ENCODE measurements at places on chromosomes 5 and 9.

DNA sequence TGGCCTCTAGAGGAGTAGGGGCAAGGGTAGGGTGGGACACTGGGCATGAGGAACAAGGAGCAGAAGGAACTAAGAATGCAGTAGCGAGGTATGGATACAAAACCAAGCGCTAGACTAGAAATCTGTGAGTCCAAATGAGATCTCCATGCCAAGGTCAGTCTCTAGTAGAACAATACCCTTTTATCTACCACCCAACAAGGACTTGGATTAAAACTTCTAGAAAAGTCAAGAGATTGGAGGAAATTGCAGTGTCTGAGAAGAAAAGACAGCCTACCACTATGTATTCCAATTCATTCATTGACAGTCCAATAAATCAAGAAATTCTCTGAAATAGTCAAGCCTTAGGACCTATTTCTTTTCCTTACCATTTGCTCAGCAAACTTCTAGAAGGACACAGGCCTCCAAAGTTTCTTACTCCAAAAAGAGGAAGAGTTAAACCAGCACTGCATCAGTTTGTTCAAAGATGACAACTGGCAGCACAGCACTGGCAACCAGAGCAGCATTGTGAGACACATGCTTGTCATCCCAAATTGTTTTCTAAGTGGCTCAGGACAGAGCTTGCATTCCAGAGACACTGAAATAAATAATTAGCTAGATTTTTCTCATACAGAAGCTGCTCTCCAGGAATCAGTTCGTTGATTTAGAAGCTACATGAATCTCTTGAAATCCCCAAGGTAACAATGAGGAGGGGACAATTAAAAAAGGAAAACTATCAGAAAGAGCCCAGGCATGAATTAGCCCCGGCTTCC is 22.6 kb downstream of the ABCA1 start:
- no peak for DNase-seq

DNA sequence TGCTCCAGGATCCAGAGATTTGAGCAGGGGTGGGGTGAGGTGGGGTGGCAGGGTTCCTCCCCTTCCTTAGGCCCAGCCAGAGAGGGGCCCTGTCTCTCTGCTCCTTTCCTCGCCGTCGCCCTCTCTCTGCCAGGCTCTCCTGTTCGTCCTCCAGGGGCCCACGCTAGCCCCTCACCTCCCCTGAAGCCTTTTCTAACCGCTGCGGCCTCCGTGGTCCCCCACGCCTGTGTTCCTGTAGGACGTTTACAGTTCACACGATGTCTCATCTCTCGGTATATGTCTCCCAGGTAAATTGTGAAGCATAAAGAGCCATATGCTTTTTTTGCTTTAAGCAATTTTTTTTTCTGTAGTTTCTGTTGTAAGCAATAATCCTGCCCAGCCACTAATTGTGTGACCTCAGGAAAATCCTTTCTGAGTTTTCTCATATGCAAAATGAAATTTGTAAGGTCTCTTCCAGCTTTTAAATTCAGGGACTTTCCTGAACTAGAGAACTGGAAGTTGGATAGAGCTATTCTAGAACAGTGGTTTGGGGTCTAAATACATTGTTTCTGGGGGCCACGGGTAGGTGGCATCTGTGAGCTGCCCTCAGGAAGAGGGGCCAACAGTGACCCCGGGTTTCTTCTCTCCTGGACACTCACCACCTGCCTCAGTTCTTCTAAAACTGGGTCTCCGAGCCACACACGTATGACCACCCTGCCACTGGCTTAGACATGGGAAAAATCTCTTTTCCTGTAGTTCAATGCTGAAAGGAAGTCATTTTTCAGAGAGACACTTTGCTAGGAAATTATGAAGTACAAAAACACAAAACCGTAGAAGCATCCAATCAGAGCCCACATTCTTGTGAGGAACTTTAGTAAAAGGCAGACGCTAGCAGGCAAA is 50.2 kb upstream of the ZNF366 start:
- no peak for DNase-seq

- peak; percentile 23 for DNase-seq
Observed at GRCh38 chr5:57725658-57726504, 243.3 kb upstream of the ACTBL2 start.

GRCh38 chr5:150640311-150641005 is at the start of gene SYNPO:
Gene SYNPO, plus strand, starts transcription at chr5:150640660. Its CDS starts 7,616 bp downstream, at chr5:150648276.
- peak; percentile 96 for DNase-seq

DNA sequence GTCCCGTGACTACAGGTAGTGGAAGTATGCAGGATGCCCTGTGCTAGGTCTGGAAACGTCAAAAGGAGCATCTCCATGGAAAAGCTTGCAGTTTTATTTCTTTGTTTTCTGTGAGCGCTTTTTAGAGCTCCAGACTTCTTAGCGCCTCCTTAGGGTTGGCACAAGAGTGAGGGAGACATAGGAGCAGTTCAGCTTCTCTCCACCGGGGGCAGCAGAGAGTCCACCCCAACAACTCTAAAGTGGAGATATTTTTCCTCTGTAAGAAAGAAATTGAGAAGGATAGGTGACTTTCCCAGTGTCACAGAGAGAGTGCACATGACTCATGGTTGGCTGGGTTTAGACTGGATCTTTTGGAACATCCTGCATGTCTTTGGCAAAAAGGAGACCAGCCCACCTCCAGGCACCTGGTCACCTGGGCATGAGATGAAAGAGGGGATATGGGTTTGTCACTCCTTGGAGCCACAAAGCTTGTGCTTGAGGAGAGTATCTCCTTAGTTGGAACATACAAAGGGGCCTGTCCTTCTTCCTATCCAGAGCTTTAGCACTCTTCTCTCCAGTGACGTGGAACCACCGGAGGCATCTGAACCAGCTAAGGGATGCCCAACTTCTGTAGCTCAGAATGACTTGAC is 637.7 kb downstream of the SEMA5A start:
- no peak for DNase-seq

DNA sequence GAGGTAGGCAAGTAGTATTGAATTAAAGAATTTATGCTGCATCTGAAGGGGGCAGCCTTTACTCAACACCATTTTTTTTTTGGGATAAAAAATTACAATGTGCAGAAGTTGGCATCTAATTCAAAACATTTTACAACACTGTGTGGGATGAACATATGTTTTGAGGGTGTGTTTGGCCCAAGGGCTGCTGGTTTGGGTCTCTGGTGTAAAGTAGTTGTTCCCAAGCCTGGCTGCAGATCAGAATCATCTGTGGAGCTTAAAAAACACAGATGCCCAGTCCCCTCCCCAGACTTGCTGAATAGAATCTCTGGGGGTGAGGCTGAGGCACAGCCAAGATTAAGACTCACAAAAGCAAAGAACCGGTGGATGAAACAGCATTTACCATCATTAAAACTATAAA is 33.0 kb upstream of the PDZD2 start:
- no peak for DNase-seq
